ENCODE measurements at places on chromosomes 13 and 19.
A peak's percentile ranks its signal among the peaks of the same experiment; 100 is the strongest.

DNA sequence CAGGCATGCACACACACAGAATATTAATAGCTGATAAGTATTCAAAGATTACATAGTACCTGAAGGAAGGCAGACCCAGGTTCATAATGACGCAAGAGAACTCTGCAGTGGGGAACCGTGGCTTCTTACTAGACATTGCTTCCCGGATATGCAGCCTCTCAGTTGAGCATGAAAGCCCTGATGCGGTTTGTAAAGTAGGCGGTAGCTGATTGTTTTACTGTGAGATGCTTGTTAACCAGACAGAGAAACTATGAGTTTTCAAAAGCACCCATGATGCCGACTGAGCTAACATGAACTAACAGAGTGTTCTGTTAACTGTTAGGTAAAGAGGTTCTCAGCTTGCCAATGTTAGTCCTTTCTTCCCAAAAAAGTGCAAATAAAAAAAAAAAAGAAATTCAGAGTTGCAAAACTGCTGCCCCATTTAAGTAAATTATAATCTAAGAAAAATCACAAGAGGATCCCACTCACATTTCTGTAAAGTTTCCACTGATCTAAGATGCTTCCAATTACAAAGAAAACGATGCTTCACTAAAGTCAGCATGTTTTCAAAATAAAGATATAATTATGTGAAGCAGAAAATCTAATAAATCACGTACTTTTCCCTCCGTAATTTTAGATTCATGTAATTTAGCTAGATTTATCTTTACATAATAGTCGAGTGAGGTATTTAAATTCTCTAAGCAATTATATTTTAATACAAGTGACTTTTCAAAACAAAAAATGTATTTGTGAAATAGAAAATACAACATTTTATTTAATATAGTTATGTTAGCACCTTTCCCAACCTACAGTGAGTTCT lies 2.2 kb downstream of the FLT1 start:
- DNase-seq, result peak; percentile 10

DNA sequence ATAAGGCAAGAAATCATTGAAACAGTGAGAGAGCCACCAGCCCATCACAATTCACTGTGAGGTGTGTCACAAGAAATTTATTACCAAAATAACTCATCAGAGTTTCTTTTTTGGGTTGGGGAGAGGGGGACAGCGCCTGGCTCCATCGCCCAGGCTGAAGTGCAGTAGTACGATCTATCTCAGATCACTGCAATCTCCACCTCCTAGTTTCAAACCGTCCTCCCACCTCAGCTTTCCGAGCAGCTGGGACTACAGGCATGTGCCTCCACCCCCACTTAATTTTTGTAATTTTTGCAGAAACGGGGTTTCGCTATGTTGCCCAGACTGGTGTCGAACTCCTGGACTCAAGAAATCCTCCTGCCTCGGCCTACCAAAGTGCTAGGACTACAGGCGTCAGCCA lies 3.6 kb downstream of the IFNL1 start:
- no peak for DNase-seq

GRCh38 chr13:97384371-97384770 lies 49.6 kb upstream of the RAP2A start:
- DNase-seq, result no peak

DNA sequence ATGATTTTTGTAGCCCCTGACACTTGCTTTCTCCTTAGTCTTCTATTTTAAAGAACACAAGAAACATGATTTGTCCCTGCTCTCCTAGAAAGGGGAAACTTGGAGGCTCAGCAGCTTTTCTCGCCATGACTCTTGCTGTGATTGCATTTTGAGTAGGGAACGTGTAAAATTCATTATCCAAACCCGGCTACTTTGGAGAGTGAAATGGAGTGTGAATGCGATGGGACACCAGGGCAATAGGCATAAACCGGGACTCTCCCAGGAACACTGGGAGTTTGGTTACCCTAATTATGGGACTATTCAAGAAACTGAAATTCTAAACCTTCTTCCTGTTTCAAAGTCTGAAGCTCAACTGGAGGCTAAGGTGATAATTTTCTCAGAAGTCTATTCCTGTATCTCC lies 181.7 kb upstream of the RFC3 start:
- DNase-seq, result no peak

GRCh38 chr19:34314437-34315313 lies 50.3 kb upstream of the GPI start:
- DNase-seq, result no peak

DNA sequence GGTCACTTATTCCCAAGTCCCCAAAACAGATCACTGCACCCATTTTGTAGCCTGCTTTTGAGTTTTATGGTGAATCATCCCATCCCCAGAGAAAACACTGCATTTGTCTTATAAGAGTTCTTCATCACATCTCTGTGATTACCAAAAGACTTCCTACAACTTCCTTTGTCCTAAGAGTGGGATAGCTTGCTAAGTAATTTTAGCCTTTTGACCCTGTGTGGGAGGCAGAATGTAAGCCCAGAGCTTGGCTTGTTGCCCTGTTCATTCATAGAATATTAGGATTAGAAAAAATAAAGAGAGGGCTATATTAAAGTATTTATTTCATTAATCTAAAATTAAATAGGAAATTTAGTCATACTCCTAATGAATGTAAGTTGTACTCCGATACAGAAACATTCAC lies 213.3 kb downstream of the MZT1 start:
- no peak for DNase-seq

- DNase-seq, result no peak
Measured at GRCh38 chr19:29083863-29084262, 129.1 kb downstream of the UQCRFS1 start.

DNA sequence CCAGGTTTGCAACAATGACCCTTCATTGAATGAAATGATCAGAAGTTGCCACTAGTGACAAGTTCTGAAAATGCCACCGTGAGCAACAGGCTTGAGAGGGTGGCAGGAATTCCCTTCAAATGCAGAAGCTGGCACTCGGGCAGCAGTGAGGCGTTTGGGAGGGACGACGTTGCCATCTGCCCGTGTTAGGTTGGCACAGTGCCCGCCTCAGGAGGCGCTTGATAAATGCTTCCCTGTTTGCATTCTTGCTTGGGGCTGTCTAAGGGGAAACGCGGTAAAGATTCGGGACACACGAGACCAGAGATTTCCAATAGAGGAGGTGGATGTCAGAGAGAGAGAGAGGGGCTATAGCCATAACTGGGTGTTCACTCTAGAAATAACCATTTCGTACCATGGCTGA lies 101.9 kb downstream of the TEX29 start:
- DNase-seq, result no peak

- no peak for DNase-seq
Measured at GRCh38 chr13:46586751-46587514, 34.0 kb downstream of the LRCH1 start.

- DNase-seq, result no peak
Measured at GRCh38 chr13:23965346-23965745, 68.0 kb upstream of the C1QTNF9B start.

GRCh38 chr19:5957170-5957569 lies 20.8 kb downstream of the RANBP3 start:
- no peak for DNase-seq

DNA sequence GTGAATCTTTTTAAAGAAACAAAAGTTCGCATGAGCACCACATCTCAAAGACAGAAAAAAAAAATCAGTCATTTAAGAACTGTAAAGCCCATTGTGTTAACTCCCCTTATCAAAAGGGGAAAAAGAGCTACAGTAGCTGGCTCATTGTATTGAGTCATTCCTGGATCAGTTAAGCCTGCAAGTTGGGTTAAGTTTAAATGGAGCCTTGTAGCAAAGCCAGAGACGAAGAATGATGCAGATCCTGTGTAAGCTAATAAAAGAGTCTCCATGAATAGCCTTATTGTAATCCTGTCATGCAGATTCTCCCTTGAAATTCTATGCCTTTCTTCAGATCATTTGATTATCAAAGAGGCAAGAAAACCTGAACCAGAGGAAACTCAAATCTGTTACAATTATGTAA lies 83.8 kb downstream of the CRYL1 start:
- DNase-seq, result no peak

DNA sequence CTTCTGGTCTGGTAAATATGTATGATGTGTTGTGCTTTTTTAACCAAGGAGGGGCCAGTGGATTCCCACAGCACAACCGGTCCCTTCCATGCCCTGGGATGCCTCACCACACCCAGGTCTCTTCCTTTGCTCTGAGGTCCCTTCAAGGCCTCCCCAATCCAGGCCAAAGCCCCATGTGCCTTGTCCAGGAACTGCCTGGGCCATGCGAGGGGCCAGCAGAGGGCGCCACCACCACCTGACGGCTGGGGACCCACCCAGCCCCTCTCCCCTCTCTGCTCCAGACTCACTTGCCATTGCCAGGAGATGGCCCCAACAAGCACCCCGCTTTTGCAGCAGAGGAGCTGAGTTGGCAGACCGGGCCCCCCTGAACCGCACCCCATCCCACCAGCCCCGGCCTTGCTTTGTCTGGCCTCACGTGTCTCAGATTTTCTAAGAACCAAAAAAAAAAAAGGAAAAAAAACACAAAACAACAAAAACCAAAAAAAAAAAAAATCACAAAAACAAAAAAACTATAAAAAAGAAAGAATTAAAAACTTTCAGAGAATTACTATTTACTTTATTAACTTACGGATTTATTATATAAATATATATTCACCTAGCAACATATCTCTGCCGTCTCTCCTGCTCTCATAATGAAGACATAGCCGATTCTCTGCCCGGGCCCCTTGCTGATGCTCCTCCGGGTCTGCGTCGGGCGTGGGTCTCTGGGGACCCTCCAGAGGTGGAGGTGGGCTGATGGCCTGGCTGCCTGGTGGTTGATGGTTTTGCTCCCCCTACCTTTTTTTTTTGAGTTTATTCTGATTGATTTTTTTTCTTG lies 14.4 kb downstream of the CAPN12 start:
- peak; percentile 67 for DNase-seq

- no peak for DNase-seq
Measured at GRCh38 chr13:41643507-41643906, 186.2 kb downstream of the RGCC start.

DNA sequence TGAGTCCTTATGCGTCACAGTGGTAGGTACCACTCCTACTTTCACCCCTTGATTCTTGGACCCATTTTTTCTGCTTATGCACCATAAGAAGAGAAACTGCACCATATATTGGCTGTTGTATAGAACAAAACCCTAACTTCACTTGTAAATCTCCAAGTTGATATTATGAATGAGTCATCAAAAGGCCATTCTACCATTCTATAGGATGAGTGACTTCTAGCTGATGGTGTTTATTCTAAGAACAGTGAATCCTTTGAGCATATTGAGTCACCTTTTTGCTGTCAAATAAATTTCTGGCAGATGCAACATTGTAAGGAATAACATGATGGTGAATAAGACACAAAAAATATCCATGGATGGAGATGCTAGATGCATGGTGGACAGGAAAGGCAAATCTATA lies 57.7 kb downstream of the POLR1D start:
- DNase-seq, result no peak

GRCh38 chr13:30580852-30581502 lies 36.7 kb upstream of the USPL1 start:
- DNase-seq, result no peak

DNA sequence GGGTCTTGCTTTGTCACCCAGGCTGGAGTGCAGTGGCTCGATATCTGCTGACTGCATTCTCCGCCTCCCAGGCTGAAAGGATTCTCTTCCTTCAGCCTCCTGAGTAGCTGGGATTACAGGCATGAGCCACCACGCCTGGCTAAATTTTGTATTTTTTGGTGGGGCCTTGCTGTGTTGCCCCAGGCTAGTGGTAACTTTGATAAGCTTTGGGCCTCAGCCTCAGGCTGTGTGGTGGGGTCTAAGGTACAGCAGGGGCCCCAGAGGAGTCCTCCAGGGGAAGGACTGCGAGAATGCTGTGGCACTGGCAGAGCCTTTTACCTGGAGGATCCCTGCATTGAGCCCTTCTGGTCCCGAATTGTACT lies 7.2 kb downstream of the DOT1L start:
- DNase-seq, result no peak

GRCh38 chr13:51233117-51233826 lies 11.1 kb downstream of the FAM124A start:
- no peak for DNase-seq

- no peak for DNase-seq
Measured at GRCh38 chr19:30325676-30326392, 46.4 kb upstream of the ZNF536 start.

DNA sequence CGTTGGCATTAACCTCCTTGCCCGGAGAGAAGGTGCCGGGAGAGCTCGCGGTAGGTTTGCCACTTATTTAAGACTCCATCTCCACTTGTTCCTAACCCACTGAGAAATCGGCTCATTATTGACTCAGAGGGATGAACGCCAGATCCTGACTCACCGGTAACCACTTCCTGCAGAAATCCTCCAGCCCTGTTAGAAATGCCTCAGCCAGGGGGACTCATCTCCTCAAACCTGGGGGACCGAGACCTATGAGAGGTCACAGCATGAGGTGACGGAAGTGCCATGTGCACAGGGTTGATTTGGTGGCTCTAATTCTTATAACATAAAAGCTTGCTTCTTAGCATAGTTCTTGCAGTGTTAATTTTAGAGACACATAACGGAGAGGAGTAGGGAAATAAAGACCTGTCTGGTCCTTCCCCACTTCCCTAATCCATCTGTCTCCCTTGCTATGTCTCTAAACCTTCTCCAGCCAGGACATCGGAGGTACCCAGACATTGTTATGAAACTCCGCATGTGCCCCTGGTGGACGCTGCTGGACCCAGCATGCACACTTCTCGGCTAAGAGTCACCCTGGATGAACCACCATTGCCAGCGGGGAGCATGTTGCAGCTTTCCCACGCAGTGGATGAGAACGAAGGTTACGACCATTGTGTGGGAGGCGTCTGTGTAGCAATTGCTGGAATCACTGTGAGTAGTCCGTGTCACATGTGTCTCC lies 158.9 kb downstream of the EFNB2 start:
- DNase-seq, result no peak

- peak; percentile 64 for DNase-seq
Measured at GRCh38 chr13:40490086-40490758, 176.2 kb downstream of the FOXO1 start.

DNA sequence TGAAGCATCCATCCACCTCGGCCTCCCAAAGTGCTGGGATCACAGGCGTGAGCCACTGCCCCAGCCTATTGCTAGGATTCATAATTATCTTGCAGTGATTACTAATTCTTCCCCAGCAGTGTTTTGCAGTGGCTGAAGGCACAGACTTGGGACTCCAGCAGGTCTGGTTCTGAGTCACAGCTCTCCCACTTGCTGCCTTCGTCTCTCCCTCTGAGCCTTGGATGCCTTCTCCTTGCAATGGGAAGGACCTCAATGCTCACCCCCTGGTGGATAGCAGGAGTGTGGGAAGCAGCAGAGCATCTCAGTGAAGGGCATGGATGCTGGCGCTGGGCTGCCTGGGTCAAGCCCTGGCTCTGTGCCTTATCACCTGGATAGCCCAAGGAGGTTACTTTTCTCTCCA lies 37.6 kb upstream of the SHKBP1 start:
- DNase-seq, result no peak

GRCh38 chr19:13917888-13918406 lies 11.9 kb downstream of the CC2D1A start:
- no peak for DNase-seq

GRCh38 chr19:33621811-33622504 lies at the start of gene CHST8:
TSS of gene CHST8 (plus strand) at chr19:33621953. CDS start at chr19:33689262, 67,309 bp downstream.
- DNase-seq, result no peak

GRCh38 chr13:71481046-71481445 lies 386.0 kb downstream of the DACH1 start:
- DNase-seq, result no peak

- DNase-seq, result no peak
Measured at GRCh38 chr13:38381890-38382289, 32.2 kb downstream of the UFM1 start.

GRCh38 chr13:33139780-33140535 lies 123.7 kb downstream of the KL start:
- no peak for DNase-seq

GRCh38 chr13:31046711-31047279 lies 114.3 kb downstream of the TEX26 start:
- no peak for DNase-seq

Data from CD4-positive, alpha-beta T cell treated with Interleukin-4 for 4 hours (primary cell).